Fibroblast of skin of left quadriceps (primary cell): ENCODE measurements at places on chromosomes 16 and 17.

GRCh38 chr17:32859857-32860525, 16.9 kb downstream of the MYO1D start:
- DNase-seq = no peak

- peak; percentile 29 for DNase-seq
Observed at GRCh38 chr17:43979011-43979410, 25.3 kb upstream of the PYY start.

DNA sequence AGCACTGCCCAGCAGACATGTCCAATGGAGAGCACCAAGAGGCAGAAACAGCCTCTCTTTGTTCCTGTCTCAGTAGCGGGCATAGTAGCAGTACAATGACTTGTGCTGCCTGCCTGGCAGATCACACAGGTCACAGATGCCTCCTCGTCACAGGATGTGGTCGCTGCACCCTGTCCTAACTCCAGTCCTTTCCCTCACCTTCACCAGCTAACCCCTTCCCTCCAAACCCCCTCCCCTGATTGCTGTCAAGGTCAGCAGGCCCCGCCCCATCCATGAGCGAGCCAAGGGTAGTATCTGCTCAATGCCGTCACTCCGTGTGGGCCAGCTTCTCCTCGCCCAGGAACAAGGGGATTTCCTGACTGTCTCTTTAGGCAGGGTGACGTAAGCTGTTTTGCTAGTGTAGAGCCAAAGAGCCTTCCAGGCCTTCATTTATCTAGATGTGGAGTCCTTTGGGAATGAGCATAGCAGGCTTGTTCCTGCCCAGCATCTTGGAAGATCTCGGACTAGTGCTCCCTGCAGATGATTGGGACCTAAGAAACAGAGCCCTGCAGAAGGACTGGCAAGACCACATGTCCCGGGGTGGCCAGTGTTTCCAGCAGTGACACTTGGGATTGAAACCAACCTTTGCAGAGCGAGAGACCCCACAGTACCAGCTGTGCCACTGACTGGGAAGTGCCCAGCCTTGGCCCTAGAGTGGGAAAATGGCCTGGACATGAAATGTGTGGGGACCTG, 75.9 kb upstream of the TNRC6C start:
- DNase-seq = no peak

- DNase-seq = no peak
Observed at GRCh38 chr17:79943347-79944241, 92.1 kb downstream of the TBC1D16 start.

GRCh38 chr17:33416131-33416530, 123.0 kb upstream of the ASIC2 start:
- no peak for DNase-seq

DNA sequence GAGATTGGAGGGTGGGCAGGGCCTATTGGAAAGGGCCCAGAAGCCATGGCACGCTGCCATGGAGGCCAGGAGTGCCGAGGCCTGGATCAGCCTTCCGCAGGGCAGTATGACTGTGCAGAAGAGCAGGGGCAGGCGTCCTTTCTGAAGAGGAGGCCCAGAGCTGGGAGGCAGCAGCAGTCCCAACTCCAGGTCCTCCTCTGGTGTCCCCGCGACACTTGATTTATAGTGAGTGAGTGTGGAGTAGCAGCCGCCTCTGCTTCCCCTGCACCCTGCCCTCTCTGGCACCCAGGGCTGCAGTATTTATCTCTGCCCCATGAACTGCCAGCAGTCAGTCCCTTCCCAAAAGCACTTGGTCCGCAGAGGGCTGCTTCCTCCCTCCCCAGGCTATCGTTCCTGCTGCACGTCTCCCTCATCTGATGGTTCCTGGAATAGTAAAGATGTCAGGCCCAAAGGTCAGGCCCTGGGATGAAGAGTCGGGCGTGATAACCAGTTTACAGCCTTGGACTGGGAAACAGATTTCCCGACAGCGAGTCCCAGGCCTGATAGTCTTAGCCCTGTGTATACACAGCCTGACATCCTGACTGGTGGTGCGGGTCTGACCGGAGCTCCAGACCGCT, 32.9 kb downstream of the PGS1 start:
- no peak for DNase-seq

- DNase-seq = no peak
Observed at GRCh38 chr16:57539072-57539796, 2.9 kb upstream of the CCDC102A start.

- DNase-seq = no peak
Observed at GRCh38 chr16:66592814-66593213, 11.7 kb upstream of the CMTM3 start.

DNA sequence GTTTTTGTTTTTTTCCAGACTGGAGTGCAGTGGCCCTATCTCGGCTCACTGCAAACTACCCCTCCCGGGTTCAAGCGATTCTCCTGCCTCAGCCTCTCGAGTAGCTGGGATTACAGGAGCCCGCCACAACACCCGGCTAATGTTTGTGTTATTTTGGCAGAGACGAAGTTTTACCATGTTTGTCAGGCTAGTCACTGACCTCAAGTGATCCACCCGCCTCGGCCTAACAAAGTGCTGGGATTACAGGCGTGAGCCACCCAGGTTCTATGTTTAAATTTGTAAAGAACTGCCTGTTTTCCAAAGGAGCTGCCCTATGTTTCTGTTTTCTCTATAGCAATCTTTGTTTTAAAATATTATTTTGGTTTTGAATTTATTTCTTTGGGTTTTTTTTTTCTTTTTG, 13.8 kb upstream of the C16orf87 start:
- no peak for DNase-seq

DNA sequence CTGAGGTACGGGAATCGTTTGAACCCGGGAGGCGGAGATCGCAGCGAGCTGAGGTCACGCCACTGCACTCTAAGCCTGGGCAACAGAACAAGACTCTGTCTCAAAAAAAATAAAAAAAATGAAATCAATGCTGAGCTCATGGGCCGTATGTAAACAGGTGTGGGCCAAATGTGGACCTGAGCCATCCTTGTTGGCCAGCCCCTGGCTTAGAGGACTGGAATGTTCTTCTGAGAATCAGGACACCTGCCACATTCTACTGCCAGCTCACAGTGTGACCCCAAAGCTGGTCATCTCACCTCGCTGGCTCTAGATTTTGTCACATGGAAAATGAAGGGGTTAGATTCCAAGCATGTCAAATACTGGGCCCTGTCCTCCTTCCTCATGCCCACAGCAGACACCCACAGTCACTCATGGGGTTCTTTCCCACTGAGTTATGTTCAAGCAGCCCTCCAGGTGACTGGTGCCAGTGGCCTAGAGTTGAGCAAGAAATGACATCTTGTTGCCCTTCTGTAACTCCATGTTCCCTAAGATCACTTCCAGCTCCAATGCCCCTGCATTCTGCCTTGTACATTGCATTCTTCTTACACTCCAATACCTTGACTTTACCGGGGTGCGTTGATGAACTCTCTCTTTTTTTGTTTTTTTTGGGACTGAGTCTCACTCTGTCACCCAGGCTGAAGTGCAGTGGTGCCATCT, 110.6 kb downstream of the ABCC1 start:
- DNase-seq = no peak

DNA sequence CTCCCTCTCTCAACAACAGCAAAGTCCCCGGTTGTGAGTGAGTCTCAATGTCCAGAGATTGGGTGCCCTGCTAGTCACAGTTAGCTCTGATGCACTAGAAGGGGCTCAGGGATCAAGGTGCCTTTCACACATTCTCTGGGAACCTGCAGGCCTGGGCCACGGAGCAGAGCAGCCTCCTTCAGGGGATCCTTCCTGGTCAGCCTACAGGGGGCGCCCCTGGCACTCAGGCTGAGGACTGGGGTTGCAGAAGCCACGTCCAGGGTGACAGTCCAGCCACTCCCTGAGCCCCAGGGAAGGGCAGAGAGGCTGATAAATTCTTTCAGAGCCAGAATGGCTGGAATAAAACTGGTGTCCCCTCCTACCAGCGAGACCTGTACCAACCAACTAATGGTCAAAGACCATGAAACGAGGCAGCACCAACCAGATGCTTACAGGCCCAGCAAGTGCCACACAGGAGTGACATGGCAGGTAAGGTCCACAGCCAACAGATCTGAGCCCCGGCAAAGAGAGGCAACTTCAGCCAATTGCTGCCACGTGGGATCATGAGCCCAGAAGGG, 43.5 kb downstream of the ST3GAL2 start:
- DNase-seq = no peak

DNA sequence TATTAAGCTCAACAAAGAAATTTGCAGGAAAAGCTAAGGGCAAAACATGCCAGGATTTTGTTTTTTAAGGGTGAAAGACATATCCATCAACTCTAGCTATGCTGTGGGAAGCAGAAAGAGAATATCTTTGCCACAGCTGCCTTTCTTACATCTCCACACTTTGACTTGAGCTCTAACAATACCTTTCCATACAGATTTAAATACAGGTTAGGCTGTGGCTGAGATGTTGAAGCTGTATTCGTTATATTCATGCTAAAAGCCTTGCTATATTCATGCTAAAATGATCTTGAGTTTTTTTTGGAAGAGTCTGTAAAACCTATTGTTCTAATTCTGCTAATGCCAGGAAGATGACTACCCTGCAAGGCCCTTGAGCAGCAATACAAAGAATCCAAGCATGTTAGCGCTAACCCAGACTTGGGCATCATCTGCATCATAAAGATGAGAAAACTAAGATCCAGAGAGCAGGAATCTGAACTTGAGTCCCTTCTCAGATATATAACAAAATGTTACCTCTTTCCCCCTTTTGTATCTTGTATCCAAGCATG, 204.8 kb upstream of the C17orf78 start:
- no peak for DNase-seq

DNA sequence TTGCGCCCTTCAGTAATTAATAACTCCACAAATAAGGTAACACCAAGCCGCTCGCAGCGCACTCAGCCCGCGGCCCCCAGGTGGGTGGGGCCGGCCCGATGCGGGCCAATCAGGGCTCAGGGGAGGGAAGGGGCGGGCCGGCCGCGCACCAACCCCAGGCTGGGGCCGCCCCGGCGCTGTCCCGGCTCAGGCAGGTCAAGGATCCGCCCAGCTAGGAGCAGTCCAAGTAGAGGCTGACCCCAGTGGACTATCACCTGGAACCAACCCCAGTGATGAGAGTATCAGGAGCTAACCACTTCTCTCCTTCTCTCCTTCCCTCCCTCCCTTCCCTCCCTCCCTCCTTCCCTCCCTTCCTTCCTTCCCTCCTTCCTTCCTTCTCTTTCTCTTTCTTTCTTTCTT, 110.8 kb downstream of the C16orf78 start:
- DNase-seq = no peak

DNA sequence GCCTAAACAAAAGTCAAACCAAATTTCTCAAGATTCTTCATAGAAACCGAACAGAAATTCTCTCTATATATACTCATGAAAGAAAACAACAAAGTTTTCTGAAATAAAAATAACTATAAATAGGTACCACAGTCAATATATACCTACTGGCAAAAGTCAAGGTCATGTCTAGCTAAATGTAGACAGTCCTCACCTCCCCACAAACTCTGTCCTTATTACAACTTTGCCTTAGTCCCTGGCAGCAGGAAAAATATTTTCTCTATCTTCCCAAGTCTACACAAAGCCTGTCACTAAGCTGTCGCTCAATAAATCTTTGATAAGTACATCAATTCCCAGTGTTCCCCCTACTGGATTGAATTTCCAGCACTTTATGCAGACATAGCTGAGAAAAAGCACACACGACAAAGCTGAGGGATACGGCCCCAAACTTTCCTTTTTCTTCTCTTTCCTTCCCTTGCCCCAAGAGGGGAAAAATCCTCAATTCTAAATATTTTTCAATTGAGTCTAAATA, 2.7 kb downstream of the CFAP20 start:
- no peak for DNase-seq

GRCh38 chr17:54153423-54153822, 330.7 kb downstream of the KIF2B start:
- DNase-seq = no peak

DNA sequence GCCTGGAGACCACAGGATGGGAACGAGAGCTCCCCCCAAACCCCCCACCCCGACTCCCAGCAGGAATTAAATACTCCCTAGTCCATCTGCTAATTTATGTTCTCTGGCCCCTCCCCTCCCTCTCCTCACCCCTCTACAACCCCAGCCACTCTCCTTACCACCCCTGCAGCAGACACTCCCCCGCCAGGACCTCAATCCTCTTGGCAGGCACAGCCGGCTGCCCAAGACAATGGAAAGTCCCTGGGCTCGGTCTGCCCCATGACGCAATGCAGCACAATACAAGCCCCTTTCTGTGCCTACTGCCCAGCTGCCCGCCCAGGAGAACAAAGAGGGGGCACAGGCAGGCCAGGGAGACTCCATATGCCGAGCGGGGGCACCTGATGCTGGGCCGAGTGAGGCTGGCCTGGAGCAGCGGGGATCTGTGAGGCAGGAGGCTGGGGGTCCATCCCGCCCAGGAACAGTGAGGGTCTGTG, 30.3 kb upstream of the CDC42EP4 start:
- DNase-seq = peak; percentile 45

- DNase-seq = no peak
Observed at GRCh38 chr16:82152196-82152595, 17.8 kb downstream of the MPHOSPH6 start.

- DNase-seq = peak; percentile 36
Observed at GRCh38 chr16:20763461-20764232, at the start of gene ACSM3. Gene ACSM3, plus strand, starts transcription at chr16:20764014. Its CDS starts 6,021 bp downstream, at chr16:20770035.

- no peak for DNase-seq
Observed at GRCh38 chr16:1531638-1531910, 1.9 kb upstream of the TMEM204 start.

DNA sequence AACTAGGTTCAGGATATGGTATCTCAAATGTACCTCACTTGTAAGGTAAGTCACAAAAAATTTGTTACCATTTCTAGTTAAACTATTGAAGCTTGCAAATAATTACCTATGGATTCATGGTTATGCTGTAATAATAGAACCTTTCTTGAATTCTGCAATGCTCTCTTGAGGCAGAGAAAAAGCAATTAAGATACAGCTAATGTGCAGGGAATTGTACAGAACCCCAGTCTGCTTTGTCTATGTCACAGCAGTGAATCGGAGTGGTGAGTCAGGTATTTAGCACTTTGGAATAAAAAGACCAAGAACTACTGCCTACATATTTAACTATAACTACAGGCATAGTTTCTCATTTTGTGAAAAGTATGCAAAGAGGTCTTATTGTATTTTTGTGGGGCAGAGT, 228.7 kb upstream of the GOT2 start:
- no peak for DNase-seq

GRCh38 chr17:17792551-17793377, 44.0 kb downstream of the SREBF1 start:
- peak; percentile 48 for DNase-seq

GRCh38 chr16:22052980-22053379, 39.4 kb upstream of the VWA3A start:
- no peak for DNase-seq

GRCh38 chr17:48010193-48010592, 27.4 kb downstream of the COPZ2 start:
- no peak for DNase-seq

DNA sequence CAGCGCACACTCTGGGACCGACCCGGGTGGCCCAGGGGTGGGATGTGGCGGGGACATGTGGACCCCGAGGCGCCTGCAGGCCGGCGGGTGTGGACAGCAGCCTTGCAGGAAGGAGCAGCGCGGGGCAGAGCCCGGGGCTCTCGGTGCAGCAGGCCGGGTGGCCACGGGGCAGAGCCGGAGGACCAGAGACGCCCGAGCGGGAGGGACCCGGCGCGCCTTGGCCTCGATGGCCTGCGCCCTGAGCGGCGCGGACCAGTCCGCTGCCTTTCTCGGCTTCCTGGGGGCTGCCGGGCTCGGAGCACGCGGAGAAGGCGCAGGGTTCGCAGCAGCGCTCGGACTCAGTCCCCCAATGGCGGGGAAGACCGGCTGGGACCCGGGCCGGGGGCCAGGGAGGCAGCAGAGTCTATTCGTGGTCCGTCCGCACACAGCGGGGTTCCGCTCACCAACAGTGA, 43.4 kb downstream of the OSBPL7 start:
- no peak for DNase-seq
